ENCODE measurements at places on chromosomes 1 and 21.

- no peak for DNase-seq
Observed at GRCh38 chr1:200005165-200005564, 22.3 kb upstream of the NR5A2 start.

- no peak for DNase-seq
Observed at GRCh38 chr1:28236656-28237322, 865 bp downstream of the ATP5IF1 start.

GRCh38 chr1:77280962-77281361 is 857 bp upstream of the AK5 start:
- no peak for DNase-seq

DNA sequence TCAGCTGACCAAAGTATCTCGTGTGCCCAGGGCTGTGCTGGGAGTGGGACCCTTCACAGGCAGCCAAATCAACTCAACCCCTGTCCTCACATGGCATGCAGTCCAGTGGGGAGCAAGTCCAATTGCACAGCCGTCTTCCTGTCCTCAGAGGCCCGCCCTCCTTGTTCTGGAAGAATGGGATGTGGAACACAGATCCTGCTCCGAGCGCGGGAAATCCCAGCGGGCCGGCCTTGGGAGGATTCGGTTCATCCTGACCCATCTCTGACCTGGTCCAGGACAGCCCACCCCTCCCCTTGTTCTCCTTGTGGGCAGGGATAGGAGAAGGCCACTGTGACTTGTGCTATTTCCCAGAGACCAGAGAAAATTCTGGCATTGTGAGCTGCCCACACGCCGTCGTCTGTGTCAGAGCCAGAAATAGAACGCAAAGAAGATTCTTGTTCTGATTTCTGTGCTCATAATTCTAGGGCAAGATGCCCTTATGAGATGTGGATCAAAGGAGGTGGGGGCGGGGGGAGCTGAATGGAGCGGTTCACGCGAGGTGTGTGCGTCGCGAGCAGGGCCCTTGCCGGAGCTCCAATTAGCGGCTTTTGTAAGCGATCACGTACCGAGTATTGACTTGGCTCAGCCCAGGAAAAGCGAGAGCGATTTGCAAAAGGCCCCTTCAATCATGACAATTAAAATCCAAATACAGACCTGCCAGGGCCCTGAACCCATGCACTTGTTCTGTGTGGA is 79.2 kb downstream of the AJAP1 start:
- no peak for DNase-seq

DNA sequence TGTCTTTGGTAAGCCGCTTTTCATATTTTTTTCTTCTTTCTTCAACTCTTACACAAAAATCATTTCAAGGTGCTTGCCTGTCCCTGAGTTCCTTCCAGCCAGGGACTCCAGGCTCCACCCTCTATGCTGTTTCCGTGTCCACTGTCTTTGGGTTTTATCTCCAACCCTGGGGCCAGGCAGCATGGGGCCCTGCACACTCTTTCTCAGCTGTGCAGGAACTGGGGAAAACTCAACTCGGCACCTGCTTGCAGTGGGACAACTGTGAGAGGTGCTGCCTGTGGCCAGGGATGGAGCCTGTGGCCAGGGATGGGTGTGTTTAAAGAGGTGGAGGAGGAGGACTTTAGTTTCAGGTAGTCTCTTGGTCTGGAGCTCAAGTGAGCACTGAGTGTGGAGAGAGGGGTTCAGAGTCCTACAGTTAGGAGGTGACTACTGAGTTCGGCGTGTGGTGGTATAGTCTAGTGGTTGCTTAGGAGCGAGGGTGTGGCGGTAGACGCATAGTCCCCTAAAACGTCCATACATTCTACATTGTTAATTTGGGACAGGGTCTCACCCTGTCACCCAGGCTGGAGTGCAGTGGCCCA is 13.4 kb downstream of the TNFRSF8 start:
- no peak for DNase-seq

DNA sequence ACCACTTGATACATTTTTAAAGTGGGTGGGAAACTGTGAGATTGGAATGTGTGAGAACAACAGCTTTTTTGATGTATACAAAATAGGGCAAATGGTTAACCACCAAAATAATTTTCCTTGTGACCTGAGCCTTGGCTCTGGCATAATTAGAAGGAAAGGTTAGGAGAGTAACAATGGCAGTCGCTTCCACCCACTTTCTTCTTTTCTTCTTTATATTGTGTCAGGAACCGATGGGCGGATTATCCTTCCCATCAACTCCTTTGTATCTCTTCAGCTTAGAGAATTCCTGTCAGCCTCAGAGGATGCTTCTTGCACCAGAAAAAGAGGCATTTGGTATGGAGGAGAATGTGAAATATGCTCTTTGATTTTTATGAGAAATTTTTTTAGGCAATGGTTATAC is 90.6 kb downstream of the SDCCAG8 start:
- no peak for DNase-seq

Measured in muscle of leg (tissue), 16 donors.